GM12878 (cell line): ENCODE measurements at places on chromosomes 3 and 15.
A peak's percentile ranks its signal among the peaks of the same experiment; 100 is the strongest.

DNA sequence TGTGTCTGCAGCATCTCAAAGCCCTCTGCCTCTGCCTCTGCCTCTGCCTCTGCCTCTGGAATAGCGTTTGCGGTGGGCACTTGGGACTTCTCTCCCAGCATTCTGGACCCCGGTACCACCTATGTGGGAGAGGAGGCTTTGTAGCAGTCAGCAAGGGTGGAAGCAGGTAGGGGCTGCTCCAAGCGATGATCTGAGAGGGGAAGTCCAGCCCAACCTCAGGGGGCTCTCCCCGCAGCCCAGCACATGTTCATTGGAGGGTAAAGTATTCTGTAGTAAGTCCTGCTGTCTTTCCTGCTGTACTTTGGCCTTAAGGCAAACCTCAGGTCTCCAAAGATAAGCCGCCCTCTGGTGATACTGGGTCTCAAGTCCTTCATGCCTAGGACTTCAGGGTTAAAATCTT lies 68.6 kb downstream of the FAM174B start:
- DNase-seq = no peak

DNA sequence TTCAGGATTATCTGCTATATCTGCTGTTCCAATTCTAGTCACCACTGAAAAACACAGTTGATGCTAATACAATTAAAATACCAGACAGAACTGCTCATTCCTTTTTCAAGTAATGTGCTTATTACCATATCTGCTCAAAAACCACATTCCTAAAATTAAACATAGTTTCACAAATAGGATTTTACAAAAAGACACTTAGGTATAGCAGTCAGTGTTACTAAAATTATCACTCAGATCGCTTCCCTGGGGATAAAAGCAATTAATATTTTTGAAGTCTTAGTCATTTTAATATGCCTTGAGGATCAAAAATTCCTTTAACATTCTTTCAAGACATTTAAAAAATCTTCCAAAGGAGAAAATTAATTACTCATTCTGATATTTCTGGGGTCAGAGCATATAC lies 71.5 kb downstream of the RAD18 start:
- no peak for DNase-seq

DNA sequence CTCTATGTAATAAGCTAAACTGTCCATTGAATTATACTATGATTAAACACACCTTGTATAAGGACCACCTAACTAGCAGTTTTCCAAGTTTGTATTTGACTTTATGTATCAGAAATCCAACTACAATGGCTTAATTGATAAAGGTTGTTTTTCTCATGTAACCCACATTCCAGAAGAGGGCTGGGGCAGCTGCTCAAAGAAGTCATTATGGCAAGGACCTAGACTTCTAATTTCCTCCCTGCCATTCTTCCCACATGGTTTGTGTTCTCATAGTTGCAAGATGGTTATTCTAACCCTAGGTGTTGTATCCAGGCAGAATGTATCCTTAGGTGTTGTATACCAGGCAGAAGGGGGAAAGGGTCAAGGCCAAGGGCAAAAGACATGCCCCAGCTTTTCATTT lies 35.7 kb downstream of the GPR176 start:
- no peak for DNase-seq

DNA sequence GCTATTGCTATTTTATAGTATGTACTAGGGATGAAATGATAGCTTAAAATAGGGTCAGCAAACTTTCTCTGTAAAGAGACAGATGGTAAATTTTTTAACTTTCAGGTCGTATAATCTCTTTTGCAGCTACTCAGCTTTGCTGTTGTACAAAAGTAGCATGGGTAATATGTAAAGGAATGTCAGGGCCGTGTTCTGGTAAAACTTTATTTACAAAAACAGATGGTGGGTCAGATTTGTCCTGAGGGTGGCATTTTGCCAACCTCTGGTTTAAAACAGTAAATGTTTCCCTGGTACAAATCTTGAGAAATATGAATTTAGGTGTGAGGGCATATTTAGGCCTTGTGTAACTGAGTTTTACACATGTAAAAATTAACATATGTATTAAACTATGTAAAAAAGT lies 18.6 kb downstream of the NMD3 start:
- no peak for DNase-seq

DNA sequence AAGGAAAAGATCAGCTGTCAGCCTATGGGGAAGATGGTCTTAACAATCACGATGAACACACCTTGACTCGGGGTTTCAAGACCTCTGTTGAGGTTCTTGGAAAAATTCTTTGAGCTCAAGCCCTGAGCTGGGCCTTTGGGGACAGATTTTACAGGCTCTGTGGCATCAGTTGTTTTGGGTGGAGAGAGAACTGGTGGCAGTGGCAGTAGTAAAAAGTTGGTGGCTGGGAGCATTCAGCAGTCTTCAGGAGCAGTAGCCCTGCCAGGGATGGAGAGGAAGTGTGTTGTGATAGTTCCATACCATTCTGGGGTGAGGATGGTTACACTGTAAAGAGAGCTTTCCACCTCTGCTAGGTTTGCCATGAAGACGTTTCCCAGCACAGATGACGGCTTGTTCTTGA lies 4.9 kb upstream of the KY start:
- DNase-seq = no peak

- no peak for DNase-seq
Observed at GRCh38 chr15:25737218-25737643, 125.9 kb downstream of the ATP10A start.

DNA sequence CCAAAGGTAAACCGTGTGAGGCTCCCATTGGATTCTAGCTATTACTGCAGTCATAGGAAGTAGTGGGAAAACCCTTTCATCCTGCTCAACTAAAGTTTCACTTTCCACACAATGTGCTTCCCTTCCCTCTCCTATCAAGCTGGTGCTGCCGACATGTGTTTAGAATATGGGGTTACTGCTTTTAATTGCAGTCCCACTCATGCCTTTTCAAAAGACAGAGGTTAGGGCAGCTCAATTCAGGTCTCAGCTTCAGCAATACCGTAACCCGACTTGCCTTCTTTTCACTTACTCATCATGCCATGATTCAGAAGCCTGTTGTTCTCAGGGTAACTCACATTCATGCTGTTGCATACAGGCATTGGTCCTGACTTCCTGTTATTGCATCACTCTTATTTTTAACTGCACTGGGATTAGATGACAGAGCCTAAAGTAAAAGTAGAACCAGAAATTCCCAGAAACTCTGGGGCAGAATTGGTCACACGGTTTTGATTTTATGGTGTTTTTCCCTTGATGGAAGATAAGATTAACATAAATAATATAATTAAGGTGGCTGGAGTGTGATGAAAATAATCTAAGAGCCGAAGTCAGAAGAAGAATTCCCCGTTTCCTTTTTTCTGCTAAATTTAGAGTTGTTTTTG lies 45.7 kb downstream of the C2CD4B start:
- DNase-seq = no peak

DNA sequence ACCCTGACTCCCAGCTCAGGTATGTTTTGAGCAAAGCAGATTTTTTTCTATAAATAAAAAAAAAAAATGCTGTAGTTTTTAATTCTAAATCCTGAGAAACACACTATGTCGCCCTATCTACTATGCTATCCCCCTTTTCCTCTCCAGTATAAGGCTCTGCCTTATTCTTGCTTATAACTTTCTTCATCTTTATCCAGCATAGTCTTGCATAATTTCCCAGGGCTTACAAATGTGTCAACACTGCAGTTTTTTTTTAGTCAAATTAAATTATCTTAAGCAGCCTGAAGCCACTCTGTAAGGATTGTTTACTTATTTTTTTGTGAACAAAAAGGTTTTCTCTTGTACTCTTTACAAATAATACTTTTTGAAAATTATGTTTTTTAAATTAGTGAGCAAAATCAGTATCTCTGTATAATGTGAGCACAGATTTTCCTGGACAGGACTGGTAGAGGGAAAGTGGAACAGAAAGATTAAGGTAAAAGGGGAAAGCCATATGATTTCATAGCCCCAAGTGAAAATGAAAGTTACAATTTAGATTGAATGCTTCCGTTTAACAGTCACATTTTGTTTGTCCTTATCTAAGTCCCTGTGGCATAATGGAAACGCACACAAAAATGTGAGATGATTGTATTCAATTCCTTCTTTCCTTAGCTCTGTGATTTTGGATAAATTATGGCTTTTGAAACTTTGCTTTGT lies 5.6 kb upstream of the PYDC2 start:
- DNase-seq = peak; percentile 5

- DNase-seq = no peak
Observed at GRCh38 chr3:40240921-40241320, 68.6 kb upstream of the EIF1B start.

- no peak for DNase-seq
Observed at GRCh38 chr15:79682285-79682684, 214.5 kb downstream of the MTHFS start.

- DNase-seq = no peak
Observed at GRCh38 chr3:21216598-21216997, 534.4 kb downstream of the ZNF385D start.

DNA sequence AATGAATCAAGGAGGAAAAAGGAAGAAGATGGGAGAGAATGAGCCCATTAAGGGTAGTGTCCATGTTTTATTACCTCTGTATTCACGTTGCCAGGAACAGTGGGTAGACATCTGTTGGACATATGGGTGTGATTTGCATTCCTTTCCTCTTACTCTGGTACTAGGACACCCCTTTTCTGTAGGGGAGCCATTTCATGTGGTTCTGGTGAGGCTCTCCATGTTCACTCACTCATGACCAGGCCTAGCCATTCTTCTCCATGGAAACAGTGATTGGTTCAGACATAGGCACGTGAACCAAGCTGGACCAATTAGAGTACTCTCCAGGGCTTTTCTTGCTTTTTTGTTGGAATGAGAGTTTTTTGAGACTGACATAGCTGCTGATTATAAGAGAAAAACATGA lies 39.6 kb upstream of the PDCD6IP start:
- DNase-seq = no peak

GRCh38 chr3:31917303-31918005 lies 63.6 kb downstream of the OSBPL10 start:
- peak; percentile 15 for DNase-seq

DNA sequence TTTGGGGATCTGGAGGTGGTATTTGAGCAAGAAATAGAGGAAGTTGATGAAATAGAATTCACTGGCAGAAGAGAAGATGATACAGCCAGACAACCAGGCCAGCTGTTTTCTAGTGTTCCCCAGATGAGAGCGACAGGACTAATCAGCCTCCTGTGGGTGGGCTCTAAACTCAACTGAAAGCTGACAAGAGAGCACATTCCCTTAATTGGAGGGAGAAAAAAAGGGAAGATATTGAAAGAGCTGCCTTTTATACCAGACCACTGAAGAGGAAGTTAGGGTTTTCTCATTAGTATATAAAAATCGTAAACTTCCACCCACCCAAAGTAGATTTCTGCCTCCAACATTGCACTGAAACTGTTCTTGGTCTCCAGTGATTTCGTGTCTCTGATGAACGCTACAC lies 6.5 kb upstream of the TM4SF19 start:
- DNase-seq = no peak

GRCh38 chr3:123289391-123290106 lies 87.8 kb downstream of the SEC22A start:
- DNase-seq = no peak

GRCh38 chr3:64229903-64230302 lies 4.6 kb upstream of the PRICKLE2 start:
- no peak for DNase-seq

- no peak for DNase-seq
Observed at GRCh38 chr15:85795337-85796305, 896 bp upstream of the KLHL25 start.

DNA sequence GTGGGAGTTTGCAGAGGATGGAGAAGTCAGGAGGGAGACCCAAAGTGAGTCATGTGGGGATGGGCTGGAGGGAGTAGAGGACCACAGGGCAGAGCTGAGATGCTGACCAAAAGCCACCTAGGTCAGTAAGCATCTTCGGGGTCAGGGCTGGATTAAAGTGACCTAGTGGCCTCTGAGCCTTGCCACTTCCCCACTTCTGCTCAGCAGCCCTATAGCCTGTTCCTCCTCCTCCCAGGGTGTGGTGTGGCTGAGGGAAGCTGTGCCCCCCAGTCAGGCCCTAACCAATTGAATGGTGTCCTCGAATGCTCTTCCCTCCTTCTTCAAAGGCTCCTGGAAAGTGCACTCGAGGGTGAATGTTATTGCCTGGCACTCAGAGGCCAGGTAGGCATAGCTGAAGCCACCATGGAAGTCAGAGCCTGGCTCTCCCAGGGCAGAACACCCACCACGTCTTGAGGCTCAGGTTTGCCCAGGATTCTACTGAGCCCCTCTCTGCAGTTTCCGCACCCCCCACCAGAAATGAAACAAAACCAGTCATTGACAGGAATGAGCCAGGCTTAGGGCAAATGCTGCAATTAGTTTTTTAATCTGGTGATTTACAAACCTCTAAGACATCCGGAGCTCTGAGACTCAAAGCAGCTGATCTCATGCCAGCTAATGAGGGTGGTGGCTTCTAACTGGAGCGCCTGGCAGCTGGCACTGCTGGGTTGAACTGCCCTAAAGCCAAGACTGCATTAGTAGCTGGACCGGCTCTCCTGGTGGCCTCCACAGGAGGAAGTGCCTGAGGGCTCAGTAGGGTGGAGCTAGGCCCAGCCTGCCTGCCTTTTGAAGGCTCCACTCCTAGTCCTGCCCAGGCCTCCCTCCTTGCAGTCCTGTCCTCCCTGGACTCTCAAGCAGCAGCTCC lies 26.0 kb upstream of the VIPR1 start:
- no peak for DNase-seq

DNA sequence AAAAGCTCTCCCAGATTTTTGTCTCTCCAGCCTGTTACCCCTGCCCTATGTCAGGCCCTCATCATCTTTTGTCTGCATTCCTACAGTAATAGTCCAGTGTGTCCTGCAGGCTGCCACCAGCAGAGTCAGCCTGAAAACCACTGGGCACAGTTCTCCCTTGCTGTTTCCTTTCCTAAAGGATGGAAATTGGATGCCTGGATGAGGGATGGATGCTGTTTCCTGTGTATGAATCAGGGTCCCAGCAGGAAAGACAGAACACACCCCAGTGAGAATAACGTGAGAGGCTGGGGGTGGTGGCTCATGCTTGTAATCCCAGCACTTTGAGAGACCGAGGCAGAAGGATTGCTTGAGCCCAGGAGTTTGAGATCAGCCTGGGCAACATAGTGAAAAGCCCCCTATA lies 3.3 kb upstream of the SNX33 start:
- no peak for DNase-seq

- DNase-seq = no peak
Observed at GRCh38 chr3:23438657-23439056, 235.5 kb downstream of the UBE2E2 start.

- DNase-seq = peak; percentile 68
Observed at GRCh38 chr3:100087198-100087597, 27.1 kb downstream of the FILIP1L start.

DNA sequence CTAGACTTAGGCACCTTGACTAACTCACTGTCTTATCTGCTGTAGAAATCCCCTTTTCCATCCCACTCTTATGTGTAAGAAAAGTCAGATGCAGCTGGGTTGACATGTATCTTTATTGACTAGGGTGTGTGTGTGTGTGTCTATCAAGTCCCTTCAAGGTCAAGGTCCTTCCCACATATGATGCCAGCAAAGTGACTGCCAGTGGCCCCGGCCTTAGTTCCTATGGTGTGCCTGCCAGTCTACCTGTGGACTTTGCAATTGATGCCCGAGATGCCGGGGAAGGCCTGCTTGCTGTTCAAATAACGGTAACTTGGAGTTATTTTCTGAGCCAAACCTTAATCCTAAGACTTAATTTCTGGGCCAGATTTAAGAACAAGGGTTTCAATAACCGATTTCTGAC lies 76.3 kb downstream of the DNASE1L3 start:
- no peak for DNase-seq

GRCh38 chr3:172591125-172591605 lies 67.9 kb upstream of the TNFSF10 start:
- no peak for DNase-seq
